Activated CD8-positive, alpha-beta T cell treated with anti-CD3 and anti-CD28 coated beads, Interleukin-2, amount 10 ng/mL, durations not matched to agents 7 days and 5 days (primary cell): ENCODE measurements at places on chromosomes 2 and 18. TPM values are rescaled to one million over a fixed set of nuclear protein-coding genes. Genes with fewer than 3 reads are reported as not detected.

Gene RNF181
- total RNA-seq, result 91.0 TPM

Gene RAB6D
- 0.08 TPM for total RNA-seq

Gene POTEI
- not detected for total RNA-seq

Gene GALNT3
- total RNA-seq, result 6.2 TPM

Gene SLC5A7
- not detected for total RNA-seq

Gene PID1
- not detected for total RNA-seq

Gene NFATC1
- 28.1 TPM for total RNA-seq

Gene EVX2
- not detected for total RNA-seq

Gene INPP1
- total RNA-seq, result 5.6 TPM

Gene GKN2
- total RNA-seq, result not detected

Gene EPB41L3
- total RNA-seq, result not detected

Gene CEP192
- total RNA-seq, result 61.0 TPM

Gene FEV
- total RNA-seq, result not detected

Gene SLC30A3
- not detected for total RNA-seq

Gene ASB18
- not detected for total RNA-seq

Gene CRACDL
- 0.18 TPM for total RNA-seq

Gene HNRNPA3
- 329 TPM for total RNA-seq

Gene AKAIN1
- total RNA-seq, result not detected

Gene ECEL1
- total RNA-seq, result not detected

Gene TPO
- total RNA-seq, result not detected

Gene ASB3
- 25.8 TPM for total RNA-seq

Gene HRH4
- not detected for total RNA-seq

Gene SCN7A
- total RNA-seq, result not detected

Gene ACTR1B
- 74.3 TPM for total RNA-seq

Gene SERPINB13
- not detected for total RNA-seq

Gene ORC4
- total RNA-seq, result 25.2 TPM

Gene CAPN14
- not detected for total RNA-seq

Gene SCG2
- total RNA-seq, result not detected

Gene DYNAP
- not detected for total RNA-seq

Gene CERKL
- not detected for total RNA-seq

Gene CABYR
- 0.97 TPM for total RNA-seq

Gene GCG
- total RNA-seq, result not detected

Gene UGT1A10
- total RNA-seq, result not detected
